Panc1 (cell line): ENCODE measurements at places on chromosomes 1 and 21. TPM values are rescaled to one million over a fixed set of nuclear protein-coding genes. Genes with fewer than 3 reads are reported as not detected.
A peak's percentile ranks its signal among the peaks of the same experiment; 100 is the strongest.

DNA sequence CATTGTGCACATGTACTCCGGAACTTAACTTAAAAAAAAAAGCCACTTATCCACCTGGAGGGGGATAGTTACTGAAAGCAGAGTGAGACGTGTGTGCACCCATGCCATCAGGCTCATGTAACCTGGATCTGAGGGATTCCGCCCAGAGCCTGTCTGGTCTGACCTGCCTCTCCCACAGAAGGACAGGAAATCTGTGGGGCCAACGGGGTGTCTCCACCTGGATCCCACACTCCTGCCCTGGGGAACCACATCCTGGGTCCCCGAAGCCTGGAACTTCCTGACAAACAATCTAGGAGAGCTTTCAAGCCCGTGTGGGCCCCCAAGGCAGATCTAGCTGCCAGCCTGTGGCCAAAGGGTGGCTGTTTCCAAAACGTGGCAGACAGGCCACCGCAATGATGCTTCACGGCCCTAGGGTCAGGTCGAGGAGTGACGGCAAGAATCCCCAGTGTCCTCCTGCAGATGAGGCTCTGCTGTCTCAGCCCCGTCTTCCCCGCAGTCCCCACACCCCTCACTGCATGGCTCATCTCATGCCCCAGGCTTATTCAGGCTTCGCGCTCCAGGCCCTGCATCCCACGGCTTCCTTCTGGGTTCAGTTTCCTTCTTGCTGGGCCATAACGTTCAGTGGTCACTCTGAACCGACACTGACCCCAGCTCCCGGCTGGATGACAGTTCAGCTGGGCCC is 21.0 kb upstream of the PCBP3 start:
- no peak for DNase-seq

DNA sequence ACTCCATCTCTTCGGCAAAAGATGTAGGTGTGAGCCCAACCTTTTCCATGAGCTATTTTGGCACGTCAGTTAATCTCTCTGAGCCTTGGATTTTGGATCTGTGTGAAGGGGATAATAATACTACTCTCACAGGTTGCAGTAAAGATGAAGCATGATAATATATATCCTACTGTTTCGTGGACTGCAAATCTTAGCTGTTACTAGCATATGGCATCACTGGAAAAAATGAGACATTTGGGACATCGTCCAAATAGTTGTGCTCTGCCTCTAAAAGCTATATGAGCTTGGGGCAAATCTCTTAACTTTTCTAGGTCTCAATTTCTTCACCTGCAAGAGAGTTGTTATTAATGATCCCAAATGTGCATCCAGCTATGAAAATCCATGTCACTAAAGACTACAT is 147.4 kb upstream of the ZRANB2 start:
- DNase-seq: no peak

The TMEM82 gene
- total RNA-seq: not detected

- DNase-seq: no peak
Measured at GRCh38 chr1:19462781-19463503, 22.4 kb downstream of the CAPZB start.

DNA sequence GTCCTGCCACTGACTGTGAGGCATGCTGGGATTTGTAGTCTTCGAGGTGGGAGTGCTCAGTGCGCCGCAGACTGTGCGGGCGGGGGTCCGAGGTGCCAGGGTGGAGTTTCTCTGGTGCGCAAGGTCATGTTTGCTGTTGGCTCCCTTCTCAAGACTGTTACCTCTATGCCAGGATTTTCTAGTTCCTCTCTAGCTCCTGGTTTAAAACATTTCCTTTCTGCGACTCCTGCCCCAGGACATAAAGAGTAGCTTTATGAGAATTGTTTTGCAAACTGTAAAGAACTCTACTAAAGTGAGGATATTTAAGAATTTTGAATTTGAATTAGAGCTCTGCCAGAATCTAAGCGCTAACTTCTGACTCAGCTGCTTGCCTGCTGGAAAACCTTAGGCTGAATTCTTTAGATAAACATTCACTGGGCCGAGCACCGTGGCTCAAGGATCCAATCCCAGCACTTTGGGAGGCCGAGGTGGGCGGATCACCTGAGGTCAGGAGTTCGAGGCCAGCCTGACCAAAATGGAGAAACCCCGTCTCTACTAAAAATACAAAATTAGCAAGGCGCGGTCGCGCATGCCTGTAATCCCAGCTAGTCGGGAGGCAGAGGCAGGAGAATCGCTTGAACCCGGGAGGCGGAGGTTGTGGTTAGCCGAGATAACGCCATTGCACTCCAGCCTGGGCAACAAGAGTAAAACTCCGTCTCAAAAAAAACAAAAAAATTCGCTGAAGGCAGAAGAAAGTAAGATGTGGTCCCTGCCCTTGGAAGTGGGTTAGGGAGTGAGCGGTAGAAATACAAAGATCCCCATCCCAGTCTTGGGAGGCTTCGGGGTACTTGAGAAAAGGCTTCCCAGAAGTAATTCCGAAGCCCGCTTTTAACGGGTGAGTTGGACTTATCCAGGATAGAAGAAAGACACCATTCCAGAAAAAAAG is 992 bp upstream of the USP48 start:
- DNase-seq: peak; percentile 95

The SDHC gene
- total RNA-seq: 221 TPM

DNA sequence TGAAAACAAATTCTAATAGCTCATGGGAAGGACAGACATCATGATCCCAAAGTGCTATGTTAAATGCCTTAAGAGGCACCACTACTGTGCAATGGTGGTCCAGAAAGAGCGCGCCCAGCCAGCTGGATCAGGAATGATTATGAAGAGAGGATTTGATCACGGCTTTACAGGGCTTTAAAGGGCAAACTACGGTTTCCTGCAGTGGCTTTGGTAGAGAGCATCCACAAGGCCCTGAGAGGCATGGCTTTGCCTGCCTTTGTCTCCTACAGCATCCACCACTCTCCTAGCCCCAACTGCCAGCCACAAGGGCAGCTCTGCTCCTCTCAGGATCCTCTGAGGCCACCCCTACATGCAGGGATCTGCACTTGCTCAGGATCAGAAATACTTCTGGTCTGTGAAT is 40.7 kb downstream of the ZNF281 start:
- no peak for DNase-seq

DNA sequence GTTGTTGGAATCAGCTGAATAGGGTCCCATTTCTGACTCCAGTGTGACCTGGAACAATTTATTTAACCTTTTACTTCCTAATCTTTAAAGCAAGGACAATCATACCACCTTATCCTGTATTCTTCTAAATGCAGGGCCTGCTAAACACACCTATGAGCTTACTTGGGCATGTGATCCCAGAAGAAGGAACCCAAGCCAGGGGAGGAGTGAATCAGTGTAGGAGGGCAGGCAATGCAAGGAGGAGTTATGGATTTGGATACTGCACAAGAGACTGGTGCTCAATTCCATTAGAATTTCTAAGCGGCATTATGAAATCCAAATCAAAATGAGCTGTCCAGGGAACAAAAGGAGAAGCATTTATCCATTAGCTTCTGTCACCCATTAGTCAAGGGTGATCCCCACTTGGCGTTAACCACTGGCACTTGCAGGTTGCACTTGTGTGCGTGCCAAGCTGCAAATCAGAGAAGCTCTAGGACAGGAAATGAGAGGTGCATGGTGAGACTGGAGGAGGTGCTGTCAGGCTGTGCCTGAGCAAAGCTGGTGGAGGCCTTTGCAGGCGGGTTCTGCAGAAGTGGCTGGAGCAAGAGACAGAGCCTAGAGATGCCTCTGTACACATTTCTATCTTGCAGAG is 297.2 kb upstream of the PLXNA2 start:
- no peak for DNase-seq

GRCh38 chr1:201714542-201715329 is 114.2 kb upstream of the IPO9 start:
- peak; percentile 95 for DNase-seq

GRCh38 chr1:61094677-61095469 is 12.5 kb downstream of the NFIA start:
- DNase-seq: no peak

The CLDN8 gene
- total RNA-seq: not detected

DNA sequence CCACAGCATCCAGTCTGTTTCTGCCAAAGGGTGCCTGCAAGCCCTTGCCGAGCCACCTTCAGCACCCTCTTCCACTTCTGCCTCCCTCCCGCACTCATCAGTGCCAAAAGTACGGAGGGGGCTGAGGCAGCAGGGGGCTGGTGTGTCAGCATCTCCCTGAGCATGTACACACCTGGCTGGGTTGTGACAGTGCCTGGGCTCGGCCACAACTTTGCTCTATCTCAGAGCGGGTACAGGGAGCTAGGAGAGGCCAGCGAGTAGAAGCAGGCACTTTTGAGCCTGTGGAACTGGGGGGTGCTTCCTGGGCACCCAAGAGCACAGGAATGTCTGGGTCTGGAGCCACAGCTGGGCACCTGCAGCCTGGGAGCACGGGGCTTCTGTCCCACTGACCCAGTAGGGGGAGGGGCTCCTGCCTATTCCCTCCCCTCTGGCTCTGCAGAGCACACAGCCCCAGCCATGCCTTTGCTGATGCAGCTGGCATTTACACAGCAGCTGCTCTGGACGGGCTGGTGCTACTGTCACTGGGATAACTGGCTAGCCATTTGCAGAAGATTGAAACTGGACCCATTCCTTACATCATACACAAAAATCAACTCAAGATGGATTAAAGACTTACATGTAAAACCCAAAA is 319.8 kb upstream of the RRP15 start:
- no peak for DNase-seq

DNA sequence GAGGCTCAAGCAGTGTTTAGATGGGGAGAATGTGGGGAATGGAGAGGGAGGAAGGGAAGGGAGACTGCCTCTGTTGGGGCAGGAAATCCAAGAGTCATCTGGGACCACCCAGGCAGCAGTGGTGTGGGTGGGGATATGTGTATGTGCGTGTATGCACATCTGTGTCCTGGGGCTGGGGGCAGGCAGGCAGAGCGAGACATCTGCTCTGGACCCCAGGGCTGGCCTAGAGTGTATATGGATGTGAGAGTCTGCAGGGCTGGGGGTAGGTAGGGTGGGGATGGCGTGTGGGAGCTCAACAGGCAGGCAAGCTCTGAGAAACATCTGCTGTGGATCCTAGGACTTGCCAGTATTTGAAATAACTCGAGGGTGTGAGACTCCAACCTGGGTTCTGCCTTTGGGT is 3.5 kb downstream of the PTCH2 start:
- DNase-seq: no peak

GRCh38 chr1:156385534-156386031 is 16.6 kb downstream of the RHBG start:
- peak; percentile 20 for DNase-seq

GRCh38 chr1:244077473-244078220 is 26.6 kb downstream of the ZBTB18 start:
- DNase-seq: no peak

DNA sequence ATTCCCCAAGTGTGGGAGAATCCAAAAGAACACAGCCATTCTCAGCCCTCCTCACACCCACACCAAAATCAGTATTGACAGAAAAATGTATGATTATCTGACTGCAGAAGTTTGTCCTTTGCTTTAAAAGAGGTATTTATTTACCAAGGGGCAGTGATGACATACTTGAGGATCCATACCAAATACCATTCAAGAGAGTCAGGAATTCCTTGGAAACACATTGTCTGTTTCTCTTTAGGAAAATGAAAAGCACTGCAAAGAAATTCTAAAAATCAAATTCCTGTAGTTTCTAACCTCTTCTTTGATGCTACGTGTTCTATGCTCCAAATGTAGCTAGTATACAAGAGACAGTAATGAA is 509.6 kb upstream of the CXADR start:
- no peak for DNase-seq

- DNase-seq: no peak
Measured at GRCh38 chr1:104932949-104933679, 1183.4 kb downstream of the AMY1C start.

- DNase-seq: no peak
Measured at GRCh38 chr1:51463561-51463960, 55.5 kb downstream of the EPS15 start.

The PODN gene
- 0.23 TPM for total RNA-seq

DNA sequence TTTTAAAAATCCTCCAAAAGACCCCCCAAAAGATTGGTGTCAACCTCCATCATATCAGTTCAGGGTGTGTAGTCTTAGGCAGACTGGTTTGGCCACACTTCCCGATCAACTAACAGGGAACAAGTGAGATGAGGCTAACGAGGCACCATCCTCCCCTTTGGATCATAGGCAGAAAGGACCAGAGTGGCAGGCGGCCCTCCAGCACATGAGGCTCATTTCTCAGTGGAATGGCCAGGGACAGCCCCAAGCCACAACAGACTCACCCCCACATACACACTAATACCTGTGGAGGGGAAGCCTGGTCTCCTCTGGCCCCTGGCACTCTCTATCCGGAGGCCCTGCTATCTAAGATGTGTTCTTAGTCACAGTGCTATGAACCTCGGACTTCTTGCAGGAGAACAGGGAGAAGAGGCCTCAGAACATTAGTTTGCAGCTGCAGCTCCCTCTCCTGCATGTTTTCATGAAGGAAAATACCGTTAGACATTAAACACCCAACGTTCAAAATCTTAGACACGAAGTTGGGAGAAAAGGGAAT is 17.3 kb upstream of the CAPN2 start:
- DNase-seq: no peak

GRCh38 chr1:119587341-119587740 is 60.7 kb downstream of the ZNF697 start:
- DNase-seq: no peak

DNA sequence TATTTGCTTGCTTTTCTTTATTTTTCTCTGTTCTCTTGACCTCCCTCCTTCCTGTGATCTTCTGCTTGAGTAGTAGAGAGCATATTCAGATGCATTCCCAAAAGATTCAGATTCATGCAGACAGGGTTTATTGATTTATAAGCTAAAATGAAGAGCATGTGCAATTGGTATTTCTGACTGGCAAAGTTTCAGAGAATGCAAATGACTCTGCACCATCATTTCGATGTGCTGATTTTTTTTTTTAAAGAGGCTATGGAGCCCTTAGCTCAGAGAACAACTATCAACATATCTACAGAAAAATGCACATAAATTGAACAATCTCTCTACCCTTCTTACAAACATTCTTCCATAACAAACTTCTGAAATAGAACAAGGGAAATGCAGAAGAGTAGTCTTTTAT is 312.0 kb downstream of the VAV3 start:
- no peak for DNase-seq

GRCh38 chr1:157496121-157496526 is 56.2 kb downstream of the FCRL5 start:
- DNase-seq: peak; percentile 24

DNA sequence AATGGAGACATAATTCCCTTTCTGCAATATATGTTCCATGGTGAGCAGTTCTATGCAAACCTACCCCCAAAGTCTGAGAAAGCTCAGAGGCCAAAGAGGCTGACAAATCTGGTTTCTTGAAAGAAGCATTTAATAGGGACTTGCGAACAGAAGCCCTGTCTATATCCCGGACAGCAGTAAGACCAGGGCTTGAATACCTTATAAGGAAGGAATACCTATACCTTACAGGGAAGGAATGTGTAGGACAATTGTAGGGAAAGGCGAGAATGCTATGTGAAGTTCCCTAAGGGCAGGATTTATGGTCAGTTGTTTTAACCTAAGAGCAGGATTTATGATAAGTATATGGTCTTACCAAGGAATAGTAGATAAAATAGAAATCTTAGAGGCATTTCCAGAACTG is 5.0 kb upstream of the SLC41A1 start:
- no peak for DNase-seq

- DNase-seq: no peak
Measured at GRCh38 chr1:205495237-205495823, 9.1 kb upstream of the CDK18 start.

The OR2G2 gene
- not detected for total RNA-seq
